MG63 (cell line): ENCODE measurements at places on chromosomes 5 and 9.

GRCh38 chr9:122265149-122265915 lies 650 bp downstream of the MRRF start:
- no peak for DNase-seq

DNA sequence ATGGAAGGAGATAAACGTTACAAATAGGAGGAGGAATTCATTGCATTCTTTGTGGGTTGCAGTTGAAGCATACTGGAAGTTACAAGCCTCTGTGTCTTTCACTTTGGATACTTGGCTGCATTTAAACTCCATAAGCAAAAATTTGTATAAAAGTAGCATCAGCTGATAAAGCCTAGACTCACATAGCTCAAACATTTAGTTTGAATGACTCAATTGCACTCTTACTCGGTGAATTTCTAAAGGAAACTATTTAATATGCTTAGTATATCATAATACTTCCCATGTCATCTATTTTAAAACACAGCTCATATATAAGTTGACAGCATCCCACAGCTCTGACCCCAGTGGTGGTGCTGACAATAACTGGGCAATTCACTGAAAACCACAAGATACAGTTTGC lies 596.6 kb upstream of the ZNF608 start:
- DNase-seq = no peak

- DNase-seq = no peak
Observed at GRCh38 chr9:76617497-76618175, 146.6 kb upstream of the PCA3 start.

GRCh38 chr5:122019919-122020590 lies 58.0 kb downstream of the LOX start:
- DNase-seq = no peak

- no peak for DNase-seq
Observed at GRCh38 chr9:118918180-118918579, 451.1 kb downstream of the BRINP1 start.

DNA sequence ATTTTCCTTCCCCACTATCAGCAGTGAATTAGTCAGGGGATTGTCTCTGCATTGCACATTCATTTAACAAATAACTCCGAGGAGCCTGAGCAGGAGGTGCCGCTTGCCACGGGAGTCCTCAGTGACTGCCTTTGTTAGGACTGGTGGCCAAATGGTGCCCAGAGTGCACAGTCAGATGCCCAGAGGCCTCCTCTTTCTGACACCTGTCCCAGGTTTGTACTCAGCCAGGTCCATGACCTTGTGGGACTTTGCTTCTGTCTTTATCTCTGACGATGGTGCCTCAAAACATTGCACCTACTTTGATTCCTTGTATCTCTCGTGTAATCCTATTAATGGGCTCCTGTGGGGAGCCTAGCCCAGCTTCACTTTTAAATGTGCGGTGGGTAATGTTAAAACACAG lies 4.3 kb downstream of the SRD5A1 start:
- DNase-seq = no peak

DNA sequence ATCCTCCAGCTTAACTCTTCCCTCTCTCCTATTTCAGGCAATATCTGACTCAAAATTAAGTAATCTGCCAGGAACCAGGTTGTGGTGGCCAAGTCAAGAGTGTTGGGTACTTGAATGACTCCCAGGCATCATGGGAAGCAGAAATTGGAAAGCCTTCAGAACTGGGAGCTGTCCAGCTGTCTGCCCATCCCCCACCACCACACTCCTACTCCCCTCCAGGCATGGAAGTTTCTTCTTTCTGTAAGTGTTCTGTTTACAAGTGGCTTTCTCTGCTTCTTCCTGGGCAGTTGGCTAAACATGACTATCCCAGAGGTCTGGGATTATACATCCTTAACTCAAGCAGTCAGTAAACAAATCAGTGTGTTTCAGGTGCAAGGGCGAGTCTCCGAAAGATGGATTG lies 14.6 kb upstream of the PBX3 start:
- no peak for DNase-seq

- DNase-seq = peak; percentile 94
Observed at GRCh38 chr5:150488519-150489359, 19.2 kb upstream of the NDST1 start.

DNA sequence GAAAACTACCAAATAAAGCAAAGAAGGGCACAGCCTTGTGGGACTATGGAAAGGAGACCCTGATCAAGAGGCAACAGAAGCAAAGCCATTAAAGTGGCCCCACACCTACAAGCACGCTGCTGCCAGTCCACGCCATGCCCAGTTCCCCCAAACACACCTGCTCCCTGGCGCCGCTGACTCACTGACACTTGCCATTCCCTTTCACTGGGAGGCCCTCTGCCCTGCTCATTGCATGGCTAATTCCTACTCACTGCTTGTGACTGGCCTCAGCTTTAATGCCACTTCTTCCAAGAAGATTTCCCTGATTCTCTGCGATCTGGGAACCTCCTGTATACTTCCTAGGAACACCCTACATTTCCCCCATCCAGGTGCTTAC lies 71.2 kb upstream of the TAF1L start:
- no peak for DNase-seq

DNA sequence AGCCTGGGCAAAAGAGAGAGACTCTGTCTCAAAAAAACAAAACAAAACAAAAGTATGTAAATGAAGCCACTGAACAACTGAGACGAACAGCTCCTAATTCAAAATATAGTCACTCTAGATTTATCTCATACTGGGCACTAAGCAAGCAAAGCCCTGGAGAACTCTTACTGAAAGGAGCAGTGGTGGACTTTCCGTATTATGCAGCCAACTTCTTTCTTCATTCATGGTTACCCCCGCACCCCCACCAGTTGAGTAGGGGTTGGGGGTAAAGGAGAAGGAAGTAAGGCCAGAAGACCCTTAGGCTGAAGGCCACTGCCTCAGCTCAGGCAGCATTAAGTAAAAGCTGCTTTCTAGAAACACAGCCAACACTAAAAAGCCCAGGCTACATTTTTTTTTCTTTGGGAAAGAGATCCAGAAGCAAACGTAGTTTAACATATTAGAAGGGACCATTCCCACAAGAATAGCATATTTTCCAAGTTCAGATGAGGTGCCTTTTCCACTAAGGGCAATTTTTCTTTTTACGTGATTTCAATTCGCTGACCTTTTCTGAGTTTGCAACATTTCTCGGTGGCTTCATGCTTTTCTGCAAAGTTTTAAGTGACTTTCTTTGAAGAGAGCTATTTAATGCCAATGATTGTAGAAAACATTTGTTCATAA lies 55.3 kb downstream of the MAPKAP1 start:
- DNase-seq = no peak

- DNase-seq = no peak
Observed at GRCh38 chr5:122937914-122938313, 92.5 kb downstream of the SNX24 start.

GRCh38 chr9:133538851-133539833 lies 4.6 kb downstream of the ADAMTSL2 start:
- DNase-seq = no peak

- DNase-seq = no peak
Observed at GRCh38 chr9:20570087-20570486, 52.2 kb downstream of the MLLT3 start.

- DNase-seq = no peak
Observed at GRCh38 chr5:66364186-66364585, 220.1 kb downstream of the SREK1 start.

DNA sequence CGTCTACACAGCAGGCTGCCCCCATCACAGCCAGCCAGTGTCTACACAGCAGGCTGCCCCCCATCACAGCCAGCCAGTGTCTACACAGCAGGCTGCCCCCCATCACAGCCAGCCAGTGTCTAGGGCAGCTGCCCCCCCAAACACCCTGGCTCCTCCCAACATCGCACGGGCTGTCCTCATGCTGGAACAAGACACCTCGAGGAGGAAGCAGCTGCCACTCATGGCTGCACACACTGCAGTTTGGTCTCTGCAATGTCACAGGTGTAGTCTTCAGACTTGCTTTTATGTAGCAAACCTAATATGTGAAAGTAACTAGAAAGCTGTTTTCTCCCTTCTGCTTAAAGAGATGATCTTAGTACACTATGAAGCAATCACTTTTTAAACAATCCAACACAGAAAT lies 9.7 kb downstream of the LRRC14B start:
- DNase-seq = no peak

DNA sequence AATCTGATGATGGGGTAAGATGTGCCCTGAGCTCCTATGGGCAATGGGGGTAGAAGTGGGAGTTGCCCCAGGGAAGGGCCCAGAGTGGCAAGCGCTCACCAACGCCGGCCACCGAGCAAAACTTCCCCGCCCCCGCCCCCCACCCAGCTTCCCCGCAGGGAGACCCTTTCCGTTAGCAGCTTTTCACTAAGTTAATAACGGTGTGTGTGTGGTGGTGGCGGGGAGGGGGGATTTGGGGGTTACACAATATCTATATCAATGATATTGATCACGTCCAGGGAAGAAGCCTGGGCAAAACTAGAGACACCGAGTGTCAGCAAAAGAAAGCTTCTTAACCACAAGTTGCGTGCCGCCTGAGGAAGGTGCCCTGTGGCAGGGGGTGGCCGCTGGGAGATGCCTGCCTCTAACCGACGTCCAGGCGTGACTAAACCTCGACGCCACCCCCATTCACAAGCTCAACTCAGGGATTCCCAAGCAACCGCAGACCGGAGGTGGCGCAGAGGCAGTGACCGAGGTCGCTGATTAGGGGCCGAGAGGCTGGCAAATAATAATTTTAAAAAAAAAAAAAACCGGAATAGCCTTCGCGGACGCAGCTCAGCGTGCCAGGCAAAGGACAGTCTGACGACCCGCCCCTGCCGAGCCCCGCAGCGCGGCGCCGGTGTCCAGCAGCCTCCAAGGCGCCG lies 222.6 kb downstream of the MEF2C start:
- peak; percentile 92 for DNase-seq
